Stimulated activated CD8-positive, alpha-beta memory T cell treated with anti-CD3 and anti-CD28 coated beads, Interleukin-7, amount 100 ng/mL, for 48 hours (primary cell): ENCODE measurements at places on chromosomes 16 and 17.

DNA sequence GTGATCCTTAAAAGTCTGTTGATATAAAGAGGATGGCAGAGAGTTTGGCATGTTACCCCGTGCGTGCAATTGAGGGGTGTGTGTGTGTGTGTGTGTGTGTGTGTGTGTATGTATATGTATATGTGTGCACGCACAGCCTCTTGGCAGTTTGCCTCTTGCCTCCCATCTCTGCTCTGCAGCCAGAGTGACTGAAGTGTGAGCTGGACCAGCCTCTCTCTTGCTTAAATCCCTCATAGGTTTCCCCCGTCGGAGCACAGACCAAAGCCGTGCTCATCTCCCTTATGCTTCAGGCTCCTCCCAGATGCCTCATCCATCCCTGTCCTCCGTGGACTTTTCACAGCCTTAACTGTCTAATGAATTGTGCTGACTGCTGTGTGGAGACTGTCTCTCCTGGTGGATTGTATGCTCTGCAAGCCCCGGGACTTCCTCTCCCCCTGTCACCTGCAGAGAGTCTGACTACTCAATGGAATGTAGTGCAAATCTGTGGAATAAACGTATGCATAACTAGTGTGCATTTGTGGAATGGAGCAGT lies 413.5 kb downstream of the CPPED1 start:
- no peak for DNase-seq

GRCh38 chr17:50426814-50427787 lies 1.1 kb downstream of the ACSF2 start:
- DNase-seq, result no peak

GRCh38 chr16:29864205-29864604 lies 1.2 kb upstream of the CDIPT start:
- DNase-seq, result no peak

DNA sequence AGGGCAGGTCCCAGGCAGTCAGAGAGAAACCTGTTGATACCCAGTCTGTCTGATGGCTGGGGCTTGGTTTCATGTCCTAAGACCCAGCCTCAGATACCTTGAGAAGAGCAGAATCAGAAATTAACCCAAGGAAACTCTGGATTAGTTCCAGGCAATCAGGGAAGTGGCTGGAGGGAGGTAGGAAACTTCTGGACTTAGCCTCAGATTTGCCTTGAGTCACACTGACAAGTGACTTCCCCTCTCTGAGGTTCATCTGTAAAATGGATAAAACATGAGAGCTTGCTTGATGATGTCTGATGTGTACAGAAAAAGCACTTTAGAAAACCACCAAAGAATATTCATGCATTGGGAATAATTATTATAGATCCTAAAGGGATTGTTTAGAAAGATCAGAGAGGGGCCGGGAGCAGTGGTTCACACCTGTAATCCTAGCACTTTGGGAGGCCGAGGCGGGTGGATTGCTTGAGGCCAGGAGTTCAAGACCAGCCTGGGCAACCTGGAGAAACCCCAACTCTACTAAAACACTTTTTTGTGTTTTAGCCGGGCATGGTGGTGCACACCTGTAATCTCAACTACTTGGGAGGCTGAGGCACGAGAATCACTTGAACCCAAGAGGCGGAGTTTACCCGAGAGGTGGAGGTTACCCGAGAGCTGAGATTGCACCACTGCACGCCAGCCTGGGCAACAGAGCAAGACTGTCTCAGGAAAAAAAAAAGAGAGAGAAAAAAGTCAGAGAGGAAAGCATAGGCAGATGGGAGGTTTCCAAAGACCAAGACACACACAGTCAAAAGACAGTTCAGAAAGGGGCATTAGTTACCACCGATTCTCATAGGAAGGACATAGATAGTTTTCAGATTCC lies 3.8 kb downstream of the CIITA start:
- DNase-seq, result no peak

GRCh38 chr17:16818340-16818739 lies 128.3 kb downstream of the CCDC144A start:
- no peak for DNase-seq

- no peak for DNase-seq
These were observed 378.4 kb upstream of the CDH5 start for GRCh38 chr16:65988024-65988595.

- DNase-seq, result no peak
These were observed 505.8 kb upstream of the ERCC4 start for GRCh38 chr16:13414154-13414553.

DNA sequence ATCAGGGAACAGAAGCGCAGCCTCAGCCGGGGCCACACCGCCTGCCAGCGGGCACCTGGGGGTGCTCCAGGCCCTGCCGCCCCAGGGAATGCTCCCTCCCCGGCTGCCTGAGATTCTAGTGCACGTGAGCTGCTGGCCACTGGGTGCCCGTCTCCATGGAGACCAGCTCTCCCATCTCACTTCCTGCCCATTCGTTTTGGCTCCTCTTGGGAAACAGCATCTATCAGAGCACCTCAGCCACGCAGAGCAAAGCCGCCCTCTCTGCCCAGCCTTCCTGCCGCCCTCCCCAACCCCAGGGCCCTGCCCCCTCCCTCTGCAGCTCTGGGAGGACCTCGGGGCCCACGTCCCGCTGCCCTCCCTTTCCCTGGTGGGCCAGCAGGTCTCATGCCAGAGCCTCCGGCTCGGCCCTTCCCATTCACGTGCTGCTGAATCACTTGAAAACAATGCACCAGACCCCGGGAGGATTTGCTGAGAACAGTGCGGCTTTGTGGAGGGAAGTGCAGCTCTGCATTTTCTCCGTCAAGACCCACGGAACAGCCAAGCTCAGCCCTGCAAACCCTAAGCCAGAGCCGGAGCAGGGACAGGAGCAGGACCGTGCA lies 19.4 kb downstream of the CEP295NL start:
- no peak for DNase-seq

GRCh38 chr17:62763891-62764600 lies 44.1 kb downstream of the MARCHF10 start:
- no peak for DNase-seq

DNA sequence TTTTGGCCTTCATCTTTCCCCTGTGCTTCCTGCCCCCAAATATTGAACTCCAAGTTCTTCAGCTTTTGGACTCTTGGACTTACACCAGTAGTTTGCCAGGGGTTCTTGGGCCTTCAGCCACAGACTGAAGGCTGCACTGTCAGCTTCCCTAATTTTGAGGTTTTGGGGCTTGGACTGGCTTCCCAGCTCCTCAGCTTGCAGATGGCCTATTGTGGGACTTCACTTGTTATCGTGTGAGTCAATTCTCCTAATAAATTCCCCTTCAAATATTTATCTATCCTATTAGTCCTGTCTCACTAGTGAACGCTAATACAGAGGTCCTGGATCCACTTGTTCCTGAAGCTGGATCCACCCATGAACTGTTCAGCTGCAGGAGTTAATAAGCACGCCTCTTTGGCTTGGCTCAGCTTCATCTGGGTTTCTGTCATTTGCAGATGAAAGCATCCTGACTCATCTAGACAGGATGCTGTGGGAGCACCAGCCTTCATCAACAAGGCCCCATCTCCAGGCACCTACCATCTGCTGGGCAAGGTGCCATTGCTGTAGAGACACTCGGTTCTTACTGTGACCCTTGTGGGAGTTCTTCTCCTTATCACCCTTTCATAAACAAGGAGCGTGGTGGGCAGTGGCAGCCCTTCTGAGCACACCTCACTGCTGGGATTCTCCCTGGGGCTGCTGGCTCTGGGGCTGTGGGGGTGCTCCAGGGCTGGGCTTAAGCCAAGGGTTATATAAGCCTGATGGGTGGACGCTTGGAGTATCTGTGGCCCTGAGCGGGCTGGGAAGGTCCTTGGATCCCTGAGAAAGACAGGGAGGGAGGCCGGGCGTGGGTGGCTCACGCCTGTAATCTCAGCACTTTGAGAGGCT lies 23.1 kb downstream of the LAT start:
- DNase-seq, result peak; percentile 77

GRCh38 chr17:73175962-73176565 lies 11.3 kb downstream of the SSTR2 start:
- no peak for DNase-seq

DNA sequence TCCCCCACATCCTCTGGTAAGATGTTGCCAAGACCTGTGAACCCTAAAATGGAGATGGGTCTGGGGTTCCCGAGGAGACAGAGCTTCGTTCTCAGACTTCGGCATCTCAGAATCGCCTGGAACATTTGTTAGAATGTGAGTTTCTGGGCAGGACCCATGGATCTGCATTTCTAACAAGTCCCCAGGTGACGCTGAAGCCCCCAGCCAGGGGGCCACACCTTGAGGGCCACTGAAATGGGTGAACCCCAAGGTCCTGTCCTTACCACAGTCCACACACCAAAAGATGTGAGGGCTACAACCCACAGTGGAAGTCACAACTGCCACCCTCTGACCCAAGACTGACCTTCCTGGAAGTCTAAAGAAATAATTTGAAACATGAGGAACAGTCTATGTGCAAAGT lies 14.0 kb downstream of the MPP3 start:
- no peak for DNase-seq

DNA sequence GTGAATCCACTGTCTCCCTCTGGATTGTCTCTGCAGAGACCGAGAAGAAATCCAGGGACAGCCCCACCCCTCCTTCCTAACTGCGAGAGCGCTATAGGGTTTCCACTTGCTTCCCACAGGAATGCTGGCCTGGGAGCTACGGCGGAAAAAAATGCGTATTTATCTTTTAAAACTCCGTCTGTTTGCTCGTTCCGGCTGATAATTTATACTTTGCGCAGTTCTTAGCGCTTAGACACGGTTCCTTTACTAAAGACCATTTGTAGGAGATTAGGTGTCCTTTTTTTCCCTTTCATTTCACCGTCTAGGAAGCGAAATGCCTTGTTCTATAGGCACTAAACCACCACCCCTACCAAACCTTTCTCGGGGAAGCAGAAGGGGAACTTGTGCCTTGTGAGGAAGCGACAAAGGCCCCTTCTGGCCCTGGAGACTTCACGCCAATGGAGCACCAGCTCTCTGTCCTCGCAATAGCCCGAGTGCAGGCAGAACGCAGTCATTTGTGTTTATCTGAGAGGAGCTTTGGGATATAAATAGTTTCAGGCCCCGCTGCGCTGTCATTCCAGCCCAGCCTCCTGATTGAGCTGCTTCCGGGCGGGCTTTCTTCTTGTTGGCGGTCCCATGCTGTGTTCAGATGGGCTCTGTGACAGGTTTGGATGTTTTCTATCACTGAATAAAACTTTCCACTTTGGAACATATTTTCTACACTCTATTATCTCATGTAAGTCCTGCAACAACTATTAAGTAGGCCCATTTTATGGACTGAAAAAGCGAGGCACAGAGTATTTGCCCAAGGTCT lies 791 bp upstream of the SUPT4H1 start:
- no peak for DNase-seq

DNA sequence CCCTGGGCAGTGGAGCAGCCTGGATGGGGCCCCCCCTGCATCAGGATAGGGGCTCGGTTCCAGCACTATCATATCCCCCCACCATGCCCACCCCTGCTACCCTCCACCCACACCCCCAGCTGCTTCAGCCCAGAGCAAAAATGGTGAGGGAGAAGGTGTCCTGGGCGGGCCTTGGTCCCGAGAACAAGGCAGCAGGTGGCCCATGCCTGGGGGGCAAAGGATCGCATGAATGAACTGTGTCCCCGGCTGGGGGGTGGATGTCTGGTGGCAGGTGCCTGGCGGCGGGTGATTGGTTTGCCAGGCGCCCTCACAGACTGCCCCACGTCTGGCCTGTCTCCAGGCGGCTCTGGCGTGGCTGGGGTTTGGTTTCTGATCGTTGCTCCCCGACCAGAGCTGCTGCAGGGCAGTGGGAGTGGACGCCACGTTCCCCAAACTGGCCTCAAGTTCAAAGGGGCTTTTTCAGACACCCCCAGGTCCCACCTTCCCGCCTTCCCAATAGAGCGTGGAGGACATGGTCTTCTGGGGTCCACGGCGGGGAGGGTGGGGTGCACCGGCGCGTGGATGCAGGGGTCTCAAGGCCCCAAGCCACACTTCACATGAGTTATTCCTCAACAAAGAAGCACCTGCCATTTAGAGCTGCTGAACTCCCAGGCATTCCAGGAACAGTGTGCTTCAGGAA lies 12.6 kb downstream of the UTS2R start:
- no peak for DNase-seq

- no peak for DNase-seq
These were observed 218.7 kb downstream of the RPTOR start for GRCh38 chr17:80763293-80763867.

DNA sequence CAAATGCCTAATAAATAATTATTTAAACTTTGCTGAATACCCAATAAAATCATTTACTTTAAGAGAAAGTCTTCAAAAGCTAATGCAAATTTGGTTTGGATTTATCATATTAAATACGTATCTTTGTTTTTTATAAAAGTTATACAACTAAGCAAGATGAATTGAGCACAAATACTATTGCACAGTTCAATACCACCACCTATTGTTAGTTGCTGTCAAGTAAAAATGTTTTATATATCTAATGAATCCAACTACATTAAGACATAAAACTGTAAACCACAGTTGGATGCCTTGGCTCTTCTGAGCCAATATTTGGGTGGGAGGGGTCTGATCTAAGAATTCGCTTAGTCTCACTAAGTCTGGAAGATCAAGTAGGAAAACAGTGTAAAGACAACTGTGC lies 7.7 kb downstream of the FBXL20 start:
- DNase-seq, result no peak

DNA sequence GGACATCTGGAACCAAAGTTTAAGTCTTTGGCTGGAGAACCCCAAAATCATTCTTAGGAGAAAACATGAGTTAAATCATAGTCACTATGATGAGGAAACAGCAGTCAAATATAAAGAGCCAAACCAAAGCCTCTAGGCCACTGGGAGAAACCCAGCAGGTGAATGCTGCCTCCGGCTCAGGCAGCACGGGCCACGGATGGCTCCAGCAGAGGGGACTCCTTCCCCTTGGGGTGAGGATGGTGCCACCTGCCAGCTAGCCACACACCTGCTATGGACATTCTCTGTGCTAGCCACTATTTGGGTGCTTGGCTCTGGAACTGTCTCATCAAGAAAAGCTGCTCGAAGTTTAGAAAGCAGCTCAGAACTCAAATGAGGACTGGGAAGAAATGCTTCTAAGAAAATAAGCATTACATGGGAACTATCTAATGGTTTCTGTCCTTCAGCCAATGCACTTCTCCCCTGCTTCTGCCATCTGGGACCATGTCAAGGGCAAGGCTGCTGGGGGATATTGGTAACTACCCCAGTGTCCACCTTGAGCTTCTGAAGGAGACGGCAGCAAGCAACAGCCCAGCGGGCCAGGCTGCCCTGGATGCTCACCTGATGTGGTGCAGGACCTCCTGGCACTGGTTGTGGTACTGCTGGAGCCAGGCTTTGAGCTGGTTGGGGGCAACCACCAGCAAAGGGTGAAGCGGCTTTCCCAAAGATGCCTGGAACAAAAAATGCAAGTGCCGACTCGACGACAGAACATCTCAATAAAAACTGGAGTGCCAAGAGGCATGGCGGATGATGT lies 22.5 kb downstream of the ELAC2 start:
- DNase-seq, result no peak

GRCh38 chr17:27569257-27569722 lies 61.7 kb upstream of the LGALS9 start:
- DNase-seq, result peak; percentile 50

GRCh38 chr17:29711588-29712385 lies 89.1 kb upstream of the CORO6 start:
- DNase-seq, result no peak

DNA sequence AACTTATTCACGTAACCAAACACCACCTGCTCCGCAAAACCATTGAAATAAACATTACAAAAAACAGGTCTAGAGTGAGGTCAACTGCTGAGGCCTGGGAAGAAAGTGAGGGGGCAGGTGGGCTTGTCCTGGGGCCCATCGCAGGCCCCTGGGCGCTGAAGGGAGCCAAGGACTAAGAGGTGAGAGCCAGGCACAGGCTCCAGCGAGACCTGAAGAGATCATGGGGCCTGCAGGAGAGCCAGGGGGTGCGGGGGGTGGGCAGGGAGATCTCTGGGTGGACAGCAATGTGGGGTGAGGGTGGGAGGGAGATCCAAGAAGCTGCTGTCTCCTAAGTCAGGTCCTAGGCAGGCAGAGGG lies 7.9 kb downstream of the ARHGAP27 start:
- DNase-seq, result no peak
